ENCODE measurements at places on chromosomes 2 and 18. TPM values are rescaled to one million over a fixed set of nuclear protein-coding genes. Genes with fewer than 3 reads are reported as not detected.
A peak's percentile ranks its signal among the peaks of the same experiment; 100 is the strongest.

DNA sequence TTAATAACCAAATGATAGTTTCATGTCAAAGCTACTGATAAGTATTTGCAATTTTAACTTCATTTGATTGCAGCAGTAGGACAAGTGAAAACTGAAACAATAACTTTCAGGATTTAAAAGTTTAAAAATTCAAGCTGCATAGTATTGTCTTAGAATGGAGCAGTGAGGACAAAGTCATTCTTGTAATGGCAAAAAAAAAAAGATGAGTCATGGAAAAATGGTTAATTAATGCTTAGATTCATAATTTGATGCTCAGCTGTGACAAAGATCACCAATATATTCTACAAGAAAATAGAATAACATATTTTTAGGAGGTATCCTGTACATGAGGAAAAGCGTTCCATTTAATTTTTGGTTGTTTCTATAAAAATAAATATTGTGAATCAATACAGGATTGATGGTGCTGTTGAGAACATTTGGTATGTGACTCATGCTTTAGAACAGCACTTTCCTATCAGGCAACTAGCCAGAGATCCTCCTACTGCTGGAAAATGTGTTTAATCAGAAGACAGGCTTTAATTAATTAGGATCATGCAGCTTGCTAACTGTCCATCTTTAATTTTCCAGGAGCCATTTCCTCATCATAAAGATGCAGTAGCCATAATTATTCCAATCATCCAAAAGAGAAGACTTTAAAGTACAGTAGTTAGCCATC lies 239.0 kb upstream of the MMADHC start:
- DNase-seq: no peak

- DNase-seq: no peak
Measured at GRCh38 chr2:24077879-24078278, 1.8 kb upstream of the SF3B6 start.

- DNase-seq: no peak
Measured at GRCh38 chr18:24234330-24234729, 95.5 kb downstream of the CABYR start.

- DNase-seq: peak; percentile 49
Measured at GRCh38 chr18:9091066-9091476, 11.4 kb upstream of the NDUFV2 start.

- no peak for DNase-seq
Measured at GRCh38 chr2:222572751-222573174, 83.1 kb downstream of the FARSB start.

GRCh38 chr2:70977605-70978205 lies 725 bp upstream of the ANKRD53 start:
- peak; percentile 42 for DNase-seq

- DNase-seq: no peak
Measured at GRCh38 chr2:41784496-41784895, 263.3 kb upstream of the PKDCC start.

- no peak for DNase-seq
Measured at GRCh38 chr2:188813315-188813714, 160.9 kb upstream of the COL3A1 start.

DNA sequence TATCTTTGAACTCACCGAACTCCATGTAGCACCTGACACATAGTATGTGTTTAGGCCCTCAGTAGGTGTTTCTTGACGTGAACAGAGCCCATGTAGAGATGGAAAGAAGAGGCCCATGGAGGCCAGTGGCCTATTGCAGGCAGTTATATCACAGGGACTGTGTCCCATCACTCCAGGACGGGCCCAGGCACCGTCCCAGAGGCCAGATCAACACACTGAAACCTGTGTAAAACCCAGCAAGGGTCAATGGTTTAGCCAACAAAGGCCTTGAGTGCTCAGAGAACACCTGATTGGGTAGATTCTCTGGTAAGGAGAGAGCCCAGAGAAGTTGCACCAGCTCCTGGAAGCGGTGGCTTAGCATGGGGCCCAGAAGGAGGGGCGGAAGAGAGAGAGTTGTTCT lies 82.8 kb downstream of the INHBB start:
- DNase-seq: peak; percentile 0

DNA sequence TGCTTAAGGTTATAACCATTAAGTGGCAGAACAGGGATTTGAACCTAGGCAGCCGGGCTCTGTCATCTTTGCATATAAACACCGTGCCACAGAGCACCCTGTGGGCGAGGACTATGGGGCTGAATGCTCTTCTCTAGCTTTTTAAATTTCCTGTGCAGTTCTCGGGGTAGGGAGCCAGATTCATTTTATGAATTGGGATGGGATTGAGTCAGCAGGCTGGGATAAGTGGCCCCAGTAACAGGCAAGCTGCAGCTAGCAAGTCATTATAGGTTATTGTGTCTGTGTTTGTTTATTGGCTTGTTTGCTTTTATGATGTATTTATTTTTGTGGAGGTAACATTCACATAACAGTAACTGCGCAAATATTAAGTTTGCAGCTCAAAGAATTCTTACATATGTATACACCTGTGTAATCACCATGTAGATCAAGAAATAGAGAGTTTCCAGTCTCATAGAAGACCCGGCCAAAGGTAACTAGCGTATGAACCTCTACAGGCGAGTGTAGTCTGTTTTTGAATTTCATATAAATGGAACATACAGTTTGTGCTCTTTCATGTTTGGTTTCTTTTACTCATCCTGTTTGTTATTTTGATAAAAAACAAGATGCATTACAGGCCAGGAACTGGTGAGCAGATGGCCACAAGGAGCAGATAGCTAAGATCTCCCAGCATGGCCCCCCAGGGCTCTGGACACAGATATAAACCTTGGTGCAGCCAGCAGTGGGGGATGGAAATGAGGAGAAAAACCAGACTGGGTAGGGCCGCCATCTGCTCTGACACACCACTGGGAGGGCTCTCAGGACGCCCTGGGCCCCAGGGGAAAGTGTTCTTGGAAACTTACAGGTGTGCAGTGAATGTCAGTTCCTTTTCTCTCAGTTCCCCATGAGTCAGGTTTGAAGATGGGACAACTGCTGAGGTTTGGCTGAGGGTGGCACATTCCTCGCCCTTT lies 49.2 kb upstream of the GPR155 start:
- no peak for DNase-seq

GRCh38 chr2:157899125-157899839 lies 23.2 kb upstream of the ACVR1 start:
- DNase-seq: no peak

DNA sequence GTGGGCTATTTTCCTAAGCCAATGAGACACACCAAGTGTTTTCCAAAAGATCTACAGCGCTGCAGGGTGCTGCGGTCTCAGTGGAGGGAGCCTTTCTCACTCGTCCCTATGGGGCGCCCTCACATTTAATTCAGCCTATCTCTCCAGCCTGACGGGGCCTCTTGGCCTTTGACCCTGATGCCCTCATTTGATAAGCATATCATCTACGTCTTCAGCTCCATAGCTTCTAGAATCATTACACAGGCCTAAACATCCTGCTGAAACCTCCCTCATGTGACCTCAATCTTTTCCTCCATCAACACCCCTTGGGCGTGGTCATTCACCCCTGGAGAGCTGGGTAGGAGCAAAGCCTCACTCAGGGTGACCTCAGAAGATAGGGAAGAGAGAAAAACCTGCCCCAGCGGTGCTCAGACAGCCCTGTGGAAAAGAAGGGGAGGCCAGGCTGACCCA lies 57.4 kb downstream of the CYP26B1 start:
- DNase-seq: no peak

- no peak for DNase-seq
Measured at GRCh38 chr2:54523324-54523959, 67.3 kb downstream of the SPTBN1 start.

DNA sequence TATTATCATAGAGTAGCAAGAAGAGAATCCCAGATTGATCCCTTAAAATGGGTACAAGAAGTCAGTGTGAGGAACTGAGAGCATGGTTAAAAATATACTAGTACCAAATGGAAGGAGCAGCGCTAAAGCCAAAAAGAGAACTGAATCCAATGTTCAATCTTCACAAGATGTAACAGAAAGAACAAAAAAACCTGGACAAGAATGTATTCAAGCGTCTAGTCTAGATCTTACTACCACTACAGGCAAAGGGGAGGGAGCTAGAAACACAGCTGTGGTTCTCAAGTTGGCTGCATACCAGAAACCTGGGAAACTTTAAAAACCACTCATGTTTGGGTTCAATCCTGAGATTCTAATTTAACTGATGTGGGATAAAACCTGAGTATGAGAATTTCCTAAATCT lies 57.5 kb downstream of the PIAS2 start:
- no peak for DNase-seq

- DNase-seq: no peak
Measured at GRCh38 chr2:102141011-102141943, 1.3 kb upstream of the IL1R1 start.

SERPINB13 gene
- not detected for polyA plus RNA-seq

MAPK4 gene
- polyA plus RNA-seq: not detected

GMCL1 gene
- 25.5 TPM for polyA plus RNA-seq

HOXD13 gene
- polyA plus RNA-seq: not detected

DYNAP gene
- polyA plus RNA-seq: not detected

MALL gene
- not detected for polyA plus RNA-seq

VAMP5 gene
- 121 TPM for polyA plus RNA-seq

AQP12B gene
- not detected for polyA plus RNA-seq

KCNG3 gene
- polyA plus RNA-seq: not detected

ZBTB7C gene
- polyA plus RNA-seq: not detected

Data from naive thymus-derived CD4-positive, alpha-beta T cell (primary cell).